ENCODE measurements at places on chromosomes 3 and 15.
A peak's percentile ranks its signal among the peaks of the same experiment; 100 is the strongest.

DNA sequence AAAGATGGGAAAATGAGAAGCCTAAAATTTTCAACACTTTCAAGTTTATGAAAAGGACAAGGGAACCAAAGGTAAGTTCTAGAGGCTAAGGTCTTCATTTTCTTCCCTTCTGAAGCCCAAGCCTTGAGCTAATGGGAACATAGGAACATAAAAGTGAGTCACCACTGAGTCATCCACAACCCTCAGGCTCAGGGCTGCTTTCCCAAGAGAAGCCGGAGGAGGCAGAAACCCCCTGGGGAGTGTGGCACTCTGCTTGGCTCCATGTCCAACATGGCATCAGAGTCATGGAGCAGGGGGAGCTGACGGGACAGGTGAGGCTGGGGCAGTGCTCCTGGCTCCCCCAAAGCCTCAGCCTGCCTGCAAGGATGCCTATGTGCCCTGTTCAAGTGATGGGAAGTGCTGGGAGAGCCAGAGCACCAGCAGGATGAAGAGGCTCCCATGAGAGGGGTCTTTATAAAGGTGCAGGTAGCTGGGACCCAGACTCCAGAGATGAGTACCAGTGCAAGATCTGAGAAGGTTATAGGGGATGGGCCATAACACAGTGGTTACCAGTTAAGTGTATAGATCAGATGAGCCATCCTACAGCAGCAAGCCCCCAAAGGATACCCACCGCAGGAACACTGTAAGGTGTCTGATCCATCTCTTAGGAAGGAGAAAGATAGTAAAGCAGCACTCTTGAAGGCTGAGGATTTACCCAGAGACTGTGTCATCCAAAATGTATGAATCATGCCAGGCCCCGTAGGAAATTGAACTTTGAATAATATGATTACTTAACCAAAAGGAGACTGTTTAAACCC is 31.8 kb upstream of the RYR3 start:
- no peak for DNase-seq

- no peak for DNase-seq
Observed at GRCh38 chr3:29503314-29503713, 222.4 kb downstream of the RBMS3 start.

GRCh38 chr3:183464480-183464879 is 36.1 kb upstream of the MCF2L2 start:
- DNase-seq = no peak

GRCh38 chr3:22089284-22089683 is 338.3 kb upstream of the ZNF385D start:
- DNase-seq = no peak

GRCh38 chr3:187929112-187929816 is 184.0 kb upstream of the BCL6 start:
- DNase-seq = no peak

- DNase-seq = no peak
Observed at GRCh38 chr15:67178569-67179210, 75.8 kb downstream of the AAGAB start.

- no peak for DNase-seq
Observed at GRCh38 chr3:17329927-17330326, 412.5 kb downstream of the TBC1D5 start.

DNA sequence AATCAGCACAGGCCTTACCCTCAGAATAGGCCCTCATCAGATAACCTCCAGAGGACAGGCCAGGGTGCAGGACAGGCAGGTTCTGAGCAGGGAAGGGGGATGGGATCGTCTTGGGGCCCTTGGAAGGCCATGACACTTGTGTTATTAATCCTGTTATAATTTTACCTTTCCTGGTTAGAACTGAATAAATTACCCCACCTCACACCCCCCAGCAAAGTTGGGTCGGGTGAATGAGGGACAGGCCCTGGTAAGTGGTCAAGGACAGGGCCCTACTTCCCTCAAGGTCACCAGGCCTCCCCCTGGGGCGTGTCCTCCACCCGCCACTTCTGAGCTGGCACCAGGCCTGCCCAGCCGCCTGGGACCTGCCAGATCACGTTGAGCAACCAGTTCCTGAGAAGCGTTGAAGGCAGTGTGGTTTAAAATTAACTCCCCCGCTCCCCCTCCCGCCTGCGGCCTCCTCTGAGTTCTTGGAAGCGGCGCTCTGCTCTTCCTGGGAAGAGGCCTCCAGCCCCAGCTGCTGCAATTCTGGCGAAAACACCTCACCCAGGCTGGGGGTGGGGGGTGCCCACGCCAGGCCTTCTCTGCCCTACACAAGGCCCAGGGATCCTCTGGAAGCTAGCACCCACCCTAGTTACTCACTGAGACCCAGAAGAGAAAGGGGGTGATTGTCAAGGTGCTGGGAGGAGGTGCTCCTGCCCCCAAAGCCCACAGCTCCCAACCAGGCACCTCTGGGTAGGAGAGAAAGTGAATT is 10.6 kb downstream of the CISH start:
- peak; percentile 40 for DNase-seq

- no peak for DNase-seq
Observed at GRCh38 chr3:38127611-38128302, 9.2 kb downstream of the ACAA1 start.

GRCh38 chr3:182697345-182697919 is 95.9 kb upstream of the ATP11B start:
- DNase-seq = no peak

- DNase-seq = no peak
Observed at GRCh38 chr3:123636431-123636841, 51.6 kb upstream of the HACD2 start.

DNA sequence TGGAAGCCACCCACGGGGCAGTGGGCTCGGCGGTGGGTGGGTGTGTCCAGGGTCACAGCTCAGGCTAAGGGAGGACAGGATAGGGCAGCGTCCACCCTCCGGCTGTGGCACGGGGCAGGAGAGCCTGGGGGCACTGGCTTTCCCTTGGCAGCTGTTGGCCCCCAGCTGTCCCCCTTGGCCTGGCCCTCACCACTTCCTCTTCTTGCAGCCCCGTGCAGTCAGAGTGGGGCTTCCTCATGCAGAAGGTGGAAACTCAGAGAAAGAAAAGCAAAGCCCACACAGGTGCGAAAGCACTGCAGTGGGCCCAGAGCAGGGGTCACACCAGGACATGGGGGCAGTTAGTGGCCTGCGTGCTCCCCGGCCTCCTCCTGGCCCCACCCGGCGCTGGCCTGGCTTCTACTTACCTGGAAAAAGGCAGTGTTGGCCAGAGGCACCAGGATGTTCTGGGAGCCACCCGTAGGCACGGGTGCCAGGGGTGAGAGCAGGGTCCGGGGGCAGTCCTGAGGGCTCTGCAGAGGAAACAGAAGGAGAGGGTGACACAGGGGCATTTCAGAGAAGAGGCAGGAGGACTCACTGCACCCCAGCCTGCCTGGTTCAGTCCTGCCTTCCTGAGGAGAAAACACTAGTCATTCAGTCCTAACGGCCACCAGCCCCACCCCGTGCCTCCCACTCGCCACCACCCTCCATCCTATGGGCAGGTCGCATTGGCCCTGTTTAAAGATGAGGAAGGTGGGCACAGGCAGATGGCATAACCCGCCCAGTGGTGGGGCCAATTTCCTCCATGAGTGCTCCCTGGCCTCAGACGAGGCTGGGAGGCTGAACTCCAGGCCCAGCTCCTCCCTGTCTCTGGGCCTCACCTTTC is 28.3 kb downstream of the PLXND1 start:
- DNase-seq = no peak

DNA sequence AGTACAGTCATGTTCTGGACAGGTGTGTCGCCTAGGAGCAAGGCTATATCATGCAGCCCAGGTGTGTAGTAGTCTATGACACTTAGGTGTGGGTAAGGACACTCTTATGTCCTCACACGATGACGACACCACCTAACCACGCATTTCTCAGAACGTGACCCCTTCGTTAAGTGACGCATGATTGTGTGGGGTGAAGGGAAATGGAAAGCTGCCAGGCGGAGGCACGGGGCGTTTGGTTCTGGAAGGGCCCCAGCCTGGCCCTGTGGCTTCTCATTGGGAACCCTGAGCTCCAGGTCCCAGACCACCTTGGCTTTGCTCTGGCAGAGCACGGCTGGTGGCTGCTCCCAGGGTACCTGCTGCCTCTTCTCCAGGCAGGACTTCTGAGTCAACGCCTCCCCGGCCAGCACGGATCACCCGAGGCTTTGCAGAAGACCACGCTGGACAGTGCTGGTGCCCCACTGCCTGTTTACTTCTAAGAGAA is 39.3 kb downstream of the FBLN2 start:
- DNase-seq = no peak

GRCh38 chr3:48708481-48708889 is 8.5 kb downstream of the IP6K2 start:
- DNase-seq = no peak

GRCh38 chr15:60396560-60396957 is 1.2 kb downstream of the ANXA2 start:
- DNase-seq = no peak

- no peak for DNase-seq
Observed at GRCh38 chr15:75153565-75154276, 48.0 kb upstream of the C15orf39 start.

DNA sequence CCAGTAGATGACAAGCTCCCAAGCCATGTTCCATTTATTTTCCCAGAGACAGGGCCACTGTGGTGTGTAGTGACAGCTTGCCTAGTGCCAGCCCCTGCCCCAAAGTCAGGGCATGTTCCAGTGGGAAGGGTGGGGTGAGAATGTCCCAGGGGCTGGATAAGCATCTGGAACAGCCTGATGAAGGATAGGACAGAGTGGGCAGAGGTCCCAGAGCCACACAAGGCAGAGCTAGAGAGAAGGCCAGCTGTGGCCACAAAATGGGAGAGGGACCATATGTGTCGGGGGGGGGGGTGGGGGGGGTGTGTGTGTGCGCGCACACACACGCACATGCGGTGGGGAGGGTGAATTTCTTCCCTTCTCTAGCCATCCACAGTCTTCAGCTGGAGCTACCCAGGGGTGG is 27.0 kb upstream of the TSPAN3 start:
- DNase-seq = no peak
